ENCODE measurements at places on chromosomes 16 and 17. TPM values are rescaled to one million over a fixed set of nuclear protein-coding genes. Genes with fewer than 3 reads are reported as not detected.

The AKAP10 gene
- 8.6 TPM for total RNA-seq

The NXN gene
- 8.1 TPM for total RNA-seq

The ADAM11 gene
- 0.13 TPM for total RNA-seq

The NPB gene
- total RNA-seq: 0.13 TPM

The CD300H gene
- not detected for total RNA-seq

The KRT15 gene
- 0.15 TPM for total RNA-seq

DNA sequence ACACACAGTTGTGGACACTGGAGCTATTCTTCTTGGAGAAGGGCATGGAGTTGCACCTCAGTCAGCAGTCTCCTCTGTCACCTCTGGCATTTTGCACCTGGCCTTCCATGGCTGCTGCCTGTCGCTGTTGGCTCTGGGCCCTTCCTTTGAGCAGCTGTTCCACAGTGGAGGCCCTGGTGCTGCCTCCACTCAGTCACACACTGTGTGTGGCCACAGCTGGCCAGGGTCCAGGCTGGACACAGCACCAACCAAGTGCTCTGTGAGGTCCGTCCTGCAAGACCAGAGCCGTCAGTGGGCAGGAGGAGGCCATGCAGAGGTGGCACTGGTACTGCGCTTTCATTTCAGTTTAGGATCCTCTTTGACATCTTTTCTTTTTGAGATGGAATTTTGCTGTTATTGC lies 21.6 kb upstream of the MED9 start:
- no peak for DNase-seq

- no peak for DNase-seq
These were observed 107.8 kb downstream of the CYB561 start for GRCh38 chr17:63338272-63338671.

DNA sequence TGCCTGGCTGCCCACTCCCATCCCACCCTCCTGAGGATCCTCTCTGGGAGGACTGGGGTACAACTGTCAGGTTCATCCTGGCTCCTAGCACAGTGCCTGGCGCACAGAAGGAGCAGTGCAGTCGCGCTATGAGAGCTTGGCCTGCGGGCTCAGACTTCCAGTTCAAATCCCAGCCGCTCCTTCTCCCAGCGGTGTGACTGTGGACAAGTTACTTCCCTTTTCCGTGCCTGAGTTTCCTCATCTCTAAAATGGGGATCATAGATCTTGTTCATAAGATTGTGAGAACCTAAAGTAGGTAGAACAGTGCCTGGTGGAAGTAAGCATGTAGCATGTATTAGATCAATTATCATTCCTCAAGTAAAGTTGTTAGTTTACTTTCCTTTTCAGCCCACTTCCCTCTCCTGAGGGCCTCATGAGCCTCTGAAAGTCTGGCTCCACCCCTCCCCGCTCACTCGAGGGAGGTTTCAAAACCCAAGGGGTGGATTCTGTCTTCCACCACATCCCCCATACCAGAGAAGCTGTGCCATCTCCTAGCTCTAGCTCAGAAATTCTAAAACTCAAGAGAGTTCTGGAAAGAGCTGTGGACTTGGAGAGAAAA lies 19.9 kb upstream of the COL1A1 start:
- no peak for DNase-seq

GRCh38 chr17:1431631-1432104 lies 24.4 kb downstream of the CRK start:
- no peak for DNase-seq

GRCh38 chr17:77565166-77565565 lies 393.3 kb upstream of the TNRC6C start:
- DNase-seq: no peak

DNA sequence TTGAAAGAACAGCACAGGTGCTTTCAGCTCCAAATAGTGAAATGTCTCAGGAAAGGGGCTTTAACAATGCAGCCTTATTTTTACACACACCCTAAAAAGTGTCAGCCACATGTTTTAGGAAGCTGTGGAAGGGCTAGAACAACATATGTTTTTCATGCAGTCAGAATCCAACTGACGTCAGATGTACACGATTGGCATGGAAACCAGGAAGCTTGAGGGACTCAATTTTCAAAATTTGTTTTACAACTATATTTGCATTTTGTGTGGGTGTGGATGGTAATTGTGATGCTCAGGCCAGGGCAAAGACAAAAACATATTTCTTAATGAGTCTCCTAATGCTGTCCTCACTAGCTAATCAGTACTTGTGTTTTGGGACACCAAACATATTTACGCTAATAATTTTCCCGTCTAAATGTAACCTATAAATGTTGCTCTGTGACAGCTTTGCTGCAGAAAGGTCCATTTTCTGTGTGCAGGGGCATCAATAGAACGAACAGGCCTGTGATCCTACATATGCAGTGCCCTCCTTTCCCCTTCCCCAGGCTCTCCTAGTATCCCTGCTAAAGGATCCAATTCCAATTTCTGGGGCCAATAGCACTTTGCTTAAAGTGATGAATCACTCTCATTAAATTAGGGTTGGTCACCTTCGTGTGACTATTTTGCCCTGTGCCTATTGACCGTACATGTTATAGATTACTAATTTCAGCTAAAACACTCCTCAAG lies 434.0 kb upstream of the CDH5 start:
- no peak for DNase-seq

DNA sequence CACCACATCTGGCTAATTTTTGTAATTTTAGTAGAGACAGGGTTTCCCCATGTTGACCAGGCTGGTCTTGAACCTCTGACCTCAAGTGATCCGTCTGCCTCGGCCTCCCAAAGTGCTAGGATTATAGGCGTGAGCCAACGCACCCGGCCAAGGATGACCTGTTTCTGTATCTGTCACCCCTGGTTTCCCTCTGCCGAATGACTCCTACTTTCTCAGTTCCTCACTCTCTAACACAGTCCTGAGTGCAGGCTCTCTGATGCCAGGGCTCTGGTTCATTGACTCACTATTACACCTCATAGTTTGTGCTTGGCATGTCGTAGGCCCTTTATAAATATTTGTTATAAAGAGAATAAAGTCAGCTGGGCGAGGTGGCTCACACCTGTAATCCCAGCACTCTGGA lies 10.7 kb upstream of the PRPF8 start:
- no peak for DNase-seq

GRCh38 chr16:85847681-85848601 lies 48.4 kb downstream of the COX4I1 start:
- peak; percentile 89 for DNase-seq
